ENCODE measurements at places on chromosomes 5 and 9. TPM values are rescaled to one million over a fixed set of nuclear protein-coding genes. Genes with fewer than 3 reads are reported as not detected.

Gene CD180
- 1.0 TPM for total RNA-seq

Gene LCNL1
- 4.1 TPM for total RNA-seq

DNA sequence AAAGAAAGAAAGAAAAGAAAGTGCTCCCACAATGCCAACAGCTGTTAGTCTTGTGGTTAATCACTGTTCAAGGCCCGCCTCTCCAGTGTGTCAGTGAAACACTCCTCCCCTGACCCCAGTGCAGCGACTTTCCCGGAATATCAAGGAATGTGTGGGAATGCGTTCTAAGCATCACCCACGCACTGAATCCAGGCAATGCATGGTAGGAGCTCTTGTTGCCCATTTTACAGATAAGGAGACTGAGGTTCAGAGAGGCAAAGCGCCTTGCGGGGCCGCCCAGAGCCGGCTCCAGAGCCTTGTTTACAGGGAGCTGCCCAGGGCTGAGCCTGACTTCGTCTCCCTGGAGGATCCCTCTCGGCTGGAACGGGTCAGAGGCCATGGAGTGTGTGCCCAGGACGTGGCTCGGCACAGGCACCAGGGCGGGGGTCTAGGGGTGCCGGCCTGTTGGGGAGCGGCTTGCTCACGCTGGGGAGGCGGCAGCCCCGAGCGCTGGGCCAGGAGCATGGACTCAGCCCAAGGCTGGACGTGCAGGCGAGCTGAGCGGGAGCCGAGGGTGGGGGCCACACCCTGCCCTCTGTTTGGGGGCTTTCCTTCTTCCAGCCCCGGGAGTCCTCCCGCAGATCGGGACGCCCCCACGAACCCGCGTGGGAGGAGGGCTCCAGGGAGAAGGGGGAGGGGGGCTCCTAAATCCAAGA is 823 bp downstream of the ST6GALNAC6 start:
- peaks cover 62% of the 10 kb centered on the region for H3K4me1 ChIP-seq
- no peaks in the 10 kb centered on the region for H3K27me3 ChIP-seq
- H3K27ac ChIP-seq, result peak overlapping the region; percentile 94
- peaks cover 32% of the 10 kb centered on the region for H3K36me3 ChIP-seq
- H3K4me3 ChIP-seq, result peak overlapping the region; percentile 98

DNA sequence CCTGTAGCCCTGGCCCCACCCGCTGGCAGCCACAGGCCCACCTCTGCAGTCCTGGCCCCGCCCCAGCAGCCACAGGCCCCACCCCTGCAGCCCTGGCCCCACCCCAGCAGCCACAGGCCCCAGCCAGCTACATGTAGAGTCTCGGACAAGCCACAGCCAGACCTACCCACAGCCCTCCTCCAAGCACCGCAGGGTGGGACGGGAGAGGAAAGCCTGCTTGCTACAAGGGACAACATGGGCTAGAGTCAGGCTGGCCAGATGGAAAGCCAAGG is 49.5 kb upstream of the SARDH start:
- DNase-seq, result peak; percentile 35
- peaks cover 24% of the 10 kb centered on the region for H3K4me1 ChIP-seq
- H3K4me3 ChIP-seq, result no peak overlapping the region

DNA sequence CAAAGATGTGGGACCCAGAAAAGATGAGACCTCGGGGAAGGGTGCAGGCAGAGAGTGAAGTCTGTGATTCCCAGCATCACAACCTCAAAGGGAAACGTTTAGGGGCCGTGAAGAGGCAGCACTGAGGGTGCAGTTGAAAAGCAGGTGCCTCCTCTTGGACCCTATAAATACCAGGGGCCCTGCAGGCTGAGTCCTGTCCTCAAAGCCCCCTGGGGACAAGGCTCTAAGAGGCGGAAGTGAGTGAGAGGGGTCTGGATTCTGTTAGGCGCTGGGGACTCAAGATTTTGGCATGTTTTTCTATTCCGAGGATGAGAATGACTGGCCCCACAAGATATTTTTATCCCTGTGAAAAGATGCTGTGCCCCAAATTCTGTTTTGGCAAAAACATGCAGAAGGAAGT is 107.8 kb downstream of the THBS4 start:
- H3K36me3 ChIP-seq, result no peaks in the 10 kb centered on the region
- no peaks in the 10 kb centered on the region for H3K27me3 ChIP-seq
- H3K4me3 ChIP-seq, result no peak overlapping the region
- DNase-seq, result no peak
- peak overlapping the region; percentile 81 for H3K27ac ChIP-seq

Gene ADAMTSL2
- 20.1 TPM for total RNA-seq

- no peak overlapping the region for H3K4me3 ChIP-seq
- DNase-seq, result no peak
- no peaks in the 10 kb centered on the region for H3K4me1 ChIP-seq
- H3K27ac ChIP-seq, result no peak overlapping the region
- no peaks in the 10 kb centered on the region for H3K27me3 ChIP-seq
Observed at GRCh38 chr5:116709082-116709481, 134.5 kb upstream of the SEMA6A start.

Gene FLT4
- 34.0 TPM for total RNA-seq

Gene PTGES
- 0.76 TPM for total RNA-seq

DNA sequence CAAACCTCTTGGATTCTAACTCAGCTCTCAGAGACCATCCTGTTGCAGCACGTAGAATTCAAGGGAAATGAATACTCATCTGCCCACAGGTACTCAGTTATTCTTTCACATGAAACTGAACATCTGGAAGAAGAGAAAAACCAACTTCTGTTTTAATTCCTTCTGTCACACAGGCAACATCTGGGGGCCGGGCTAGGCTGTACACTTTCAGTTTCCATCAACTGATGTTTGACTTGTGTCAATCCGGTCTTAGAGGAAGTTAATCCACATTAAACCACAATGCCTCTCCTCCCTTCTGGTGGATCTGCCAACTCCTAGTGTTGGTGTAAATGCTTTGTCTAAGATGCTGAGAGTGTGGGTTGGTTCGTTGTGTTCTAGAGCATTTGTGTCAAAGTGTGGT is 17.6 kb downstream of the DMRT3 start:
- H3K27ac ChIP-seq, result no peak overlapping the region
- no peaks in the 10 kb centered on the region for H3K36me3 ChIP-seq
- no peak overlapping the region for H3K4me3 ChIP-seq

GRCh38 chr5:159702826-159703225 is 213.5 kb upstream of the ADRA1B start:
- no peak for DNase-seq
- H3K4me3 ChIP-seq, result no peak overlapping the region
- H3K27me3 ChIP-seq, result no peaks in the 10 kb centered on the region
- H3K4me1 ChIP-seq, result no peaks in the 10 kb centered on the region

Gene C1QTNF2
- total RNA-seq, result 0.55 TPM

DNA sequence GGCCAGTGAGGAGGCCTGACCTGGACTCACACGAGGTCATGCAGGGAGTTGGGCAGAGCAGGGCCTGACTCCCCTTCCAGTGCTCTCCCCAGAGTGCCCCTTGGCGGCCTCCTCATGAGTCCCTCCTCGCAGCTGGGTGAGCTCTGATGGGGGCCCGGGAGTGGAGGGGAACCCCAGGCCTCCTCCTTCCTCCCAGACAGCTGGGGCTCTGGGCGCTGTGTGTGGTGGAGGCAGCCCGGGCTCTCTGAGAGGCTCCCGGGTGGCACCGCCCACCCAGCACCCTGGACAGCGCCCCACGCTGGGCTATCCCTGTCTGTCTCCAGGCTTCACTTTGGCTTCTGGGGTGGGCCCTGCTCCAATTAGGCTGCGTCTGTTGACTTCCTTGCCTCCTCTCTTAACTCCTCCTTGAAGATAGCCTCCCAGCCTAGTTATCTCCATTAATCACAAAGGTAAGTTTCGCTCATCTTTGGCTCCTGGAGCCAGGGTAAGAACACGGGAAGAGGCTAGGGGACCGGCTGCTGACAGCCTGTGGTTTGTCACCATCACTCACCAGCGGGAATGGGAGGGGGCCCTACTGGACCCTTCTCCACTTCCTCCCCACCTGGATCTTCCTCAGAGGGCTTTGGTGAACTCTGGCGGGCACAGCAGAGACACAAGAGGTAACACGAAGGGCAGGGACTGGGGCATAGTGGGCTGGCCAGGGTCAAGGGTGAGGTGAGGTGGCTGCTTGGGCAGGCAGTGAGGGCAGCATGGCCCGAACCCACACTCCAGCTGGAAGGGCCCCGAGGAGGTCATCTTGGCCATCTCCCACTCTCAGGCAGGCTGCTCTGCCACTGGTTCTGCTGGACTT is 13.1 kb downstream of the PSD2 start:
- H3K4me1 ChIP-seq, result no peaks in the 10 kb centered on the region
- H3K4me3 ChIP-seq, result no peak overlapping the region
- no peak overlapping the region for H3K27ac ChIP-seq
- H3K36me3 ChIP-seq, result no peaks in the 10 kb centered on the region
- no peaks in the 10 kb centered on the region for H3K27me3 ChIP-seq

Gene BARHL1
- not detected for total RNA-seq

- H3K4me1 ChIP-seq, result peaks cover 7% of the 10 kb centered on the region
- no peak overlapping the region for H3K4me3 ChIP-seq
- H3K36me3 ChIP-seq, result no peaks in the 10 kb centered on the region
- DNase-seq, result no peak
- H3K27ac ChIP-seq, result no peak overlapping the region
Observed at GRCh38 chr5:109779036-109779735, 89.5 kb downstream of the MAN2A1 start.

- no peak overlapping the region for H3K4me3 ChIP-seq
- H3K4me1 ChIP-seq, result no peaks in the 10 kb centered on the region
- DNase-seq, result no peak
- no peaks in the 10 kb centered on the region for H3K27me3 ChIP-seq
- no peaks in the 10 kb centered on the region for H3K36me3 ChIP-seq
Observed at GRCh38 chr5:58224661-58225060, 235.2 kb downstream of the PLK2 start.

- H3K27ac ChIP-seq, result no peak overlapping the region
- peaks cover 10% of the 10 kb centered on the region for H3K4me1 ChIP-seq
- H3K36me3 ChIP-seq, result no peaks in the 10 kb centered on the region
Observed at GRCh38 chr5:175448276-175448675, 4.3 kb upstream of the DRD1 start.

Gene PCDHGA1
- 0.26 TPM for total RNA-seq

Gene PCBD2
- 14.4 TPM for total RNA-seq

Gene PCDHGA10
- 7.3 TPM for total RNA-seq

DNA sequence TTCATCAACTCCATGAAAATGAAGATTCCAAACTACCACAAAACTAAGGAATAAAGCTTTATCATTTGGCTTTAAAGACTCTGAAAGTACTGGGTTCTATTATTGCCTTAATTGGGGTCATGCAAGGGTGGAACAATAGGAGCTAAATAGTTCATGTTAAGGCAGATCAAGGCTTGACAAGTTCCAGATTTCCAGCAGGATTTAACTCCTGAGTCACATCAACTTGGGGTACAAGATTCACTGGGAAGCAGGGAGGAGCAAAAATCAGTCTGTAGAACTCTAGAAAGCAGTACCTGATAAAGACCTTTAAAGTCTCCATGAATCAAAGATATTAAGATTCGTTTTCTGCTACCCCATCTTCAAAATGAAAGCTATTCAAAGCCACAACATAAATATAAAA is 41.9 kb upstream of the GLRX start:
- H3K4me3 ChIP-seq, result no peak overlapping the region
- H3K36me3 ChIP-seq, result no peaks in the 10 kb centered on the region
- no peaks in the 10 kb centered on the region for H3K27me3 ChIP-seq

Gene SAXO1
- total RNA-seq, result 0.10 TPM

GRCh38 chr5:112708103-112708622 is 29.5 kb upstream of the APC start:
- H3K4me3 ChIP-seq, result peak overlapping the region; percentile 71
- no peaks in the 10 kb centered on the region for H3K36me3 ChIP-seq
- peaks cover 48% of the 10 kb centered on the region for H3K4me1 ChIP-seq
- peak overlapping the region; percentile 85 for H3K27ac ChIP-seq
- H3K27me3 ChIP-seq, result no peaks in the 10 kb centered on the region

Gene CARD9
- total RNA-seq, result 11.9 TPM

Gene ZDHHC21
- total RNA-seq, result 6.5 TPM

Gene CARTPT
- total RNA-seq, result not detected

GRCh38 chr5:150217873-150218692 is 28.2 kb downstream of the SLC6A7 start:
- no peaks in the 10 kb centered on the region for H3K4me1 ChIP-seq
- no peak for DNase-seq
- no peak overlapping the region for H3K27ac ChIP-seq
- no peaks in the 10 kb centered on the region for H3K36me3 ChIP-seq
- no peaks in the 10 kb centered on the region for H3K27me3 ChIP-seq

DNA sequence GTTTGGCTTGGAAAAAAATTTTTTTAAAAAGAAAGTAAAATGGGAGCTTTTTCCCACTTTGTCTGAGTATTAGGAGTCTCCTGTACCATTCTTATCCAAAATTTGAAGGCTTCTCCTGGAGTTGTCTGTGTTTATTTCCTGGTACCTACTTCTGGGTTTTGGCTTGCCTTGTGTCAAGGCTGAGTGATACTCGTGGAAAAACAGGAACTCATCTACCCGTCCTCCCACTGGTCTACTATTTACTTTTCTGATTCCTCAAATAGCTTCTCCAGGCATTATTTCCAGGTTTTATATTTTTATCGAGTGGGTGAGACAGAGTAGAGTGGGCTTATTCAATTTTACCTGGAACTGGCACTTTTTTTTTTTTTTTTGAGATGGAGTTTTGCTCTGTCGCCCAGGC is 99.4 kb downstream of the RMI1 start:
- DNase-seq, result no peak
- no peaks in the 10 kb centered on the region for H3K27me3 ChIP-seq
- H3K4me3 ChIP-seq, result no peak overlapping the region
- H3K4me1 ChIP-seq, result no peaks in the 10 kb centered on the region
- H3K36me3 ChIP-seq, result no peaks in the 10 kb centered on the region

- H3K4me3 ChIP-seq, result no peak overlapping the region
- H3K36me3 ChIP-seq, result no peaks in the 10 kb centered on the region
- H3K27ac ChIP-seq, result peak overlapping the region; percentile 53
Observed at GRCh38 chr5:17413691-17414090, 84.3 kb upstream of the TAF11L2 start.

GRCh38 chr5:157049605-157050004 is 9.3 kb downstream of the HAVCR1 start:
- no peak overlapping the region for H3K27ac ChIP-seq
- no peaks in the 10 kb centered on the region for H3K4me1 ChIP-seq
- DNase-seq, result no peak
- H3K4me3 ChIP-seq, result no peak overlapping the region
- H3K36me3 ChIP-seq, result no peaks in the 10 kb centered on the region
- no peaks in the 10 kb centered on the region for H3K27me3 ChIP-seq

DNA sequence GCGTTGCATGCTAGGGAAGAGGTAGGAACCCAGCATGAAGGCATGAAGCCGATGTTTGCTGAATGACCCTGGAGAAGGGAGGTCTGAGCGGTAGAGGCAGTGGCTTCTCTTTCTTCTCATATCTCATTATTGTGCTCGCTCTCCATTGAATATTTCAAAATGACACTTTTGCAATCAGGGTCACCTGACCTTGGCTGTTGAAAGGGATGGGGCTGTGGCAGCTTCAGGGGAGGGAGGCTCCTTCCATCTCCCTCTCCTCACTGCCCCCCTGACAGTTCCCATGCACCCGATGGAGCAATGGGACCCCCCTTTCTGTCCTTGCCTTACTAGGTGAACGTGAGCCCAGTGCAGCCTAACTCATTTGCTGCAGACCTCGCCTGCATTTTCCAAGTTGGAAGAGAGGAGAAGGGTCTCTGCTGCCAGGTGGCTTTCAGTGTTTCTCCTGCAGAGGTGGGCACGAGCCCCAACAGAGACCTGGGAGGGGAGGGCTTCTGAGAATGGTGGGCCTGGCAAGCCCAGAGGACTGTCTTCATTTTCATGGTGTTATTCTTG is 17.9 kb downstream of the STC2 start:
- H3K36me3 ChIP-seq, result no peaks in the 10 kb centered on the region
- no peak overlapping the region for H3K27ac ChIP-seq
- H3K27me3 ChIP-seq, result no peaks in the 10 kb centered on the region
- peaks cover 7% of the 10 kb centered on the region for H3K4me1 ChIP-seq
- DNase-seq, result no peak
